ENCODE measurements at places on chromosomes 1 and 21.
A peak's percentile ranks its signal among the peaks of the same experiment; 100 is the strongest.

- DNase-seq, result no peak
Measured at GRCh38 chr1:3539707-3540425, 71.4 kb downstream of the MEGF6 start.

- no peak for DNase-seq
Measured at GRCh38 chr1:96674915-96675314, 46.7 kb upstream of the PTBP2 start.

GRCh38 chr1:31657972-31658510 is 13.4 kb upstream of the PEF1 start:
- no peak for DNase-seq

DNA sequence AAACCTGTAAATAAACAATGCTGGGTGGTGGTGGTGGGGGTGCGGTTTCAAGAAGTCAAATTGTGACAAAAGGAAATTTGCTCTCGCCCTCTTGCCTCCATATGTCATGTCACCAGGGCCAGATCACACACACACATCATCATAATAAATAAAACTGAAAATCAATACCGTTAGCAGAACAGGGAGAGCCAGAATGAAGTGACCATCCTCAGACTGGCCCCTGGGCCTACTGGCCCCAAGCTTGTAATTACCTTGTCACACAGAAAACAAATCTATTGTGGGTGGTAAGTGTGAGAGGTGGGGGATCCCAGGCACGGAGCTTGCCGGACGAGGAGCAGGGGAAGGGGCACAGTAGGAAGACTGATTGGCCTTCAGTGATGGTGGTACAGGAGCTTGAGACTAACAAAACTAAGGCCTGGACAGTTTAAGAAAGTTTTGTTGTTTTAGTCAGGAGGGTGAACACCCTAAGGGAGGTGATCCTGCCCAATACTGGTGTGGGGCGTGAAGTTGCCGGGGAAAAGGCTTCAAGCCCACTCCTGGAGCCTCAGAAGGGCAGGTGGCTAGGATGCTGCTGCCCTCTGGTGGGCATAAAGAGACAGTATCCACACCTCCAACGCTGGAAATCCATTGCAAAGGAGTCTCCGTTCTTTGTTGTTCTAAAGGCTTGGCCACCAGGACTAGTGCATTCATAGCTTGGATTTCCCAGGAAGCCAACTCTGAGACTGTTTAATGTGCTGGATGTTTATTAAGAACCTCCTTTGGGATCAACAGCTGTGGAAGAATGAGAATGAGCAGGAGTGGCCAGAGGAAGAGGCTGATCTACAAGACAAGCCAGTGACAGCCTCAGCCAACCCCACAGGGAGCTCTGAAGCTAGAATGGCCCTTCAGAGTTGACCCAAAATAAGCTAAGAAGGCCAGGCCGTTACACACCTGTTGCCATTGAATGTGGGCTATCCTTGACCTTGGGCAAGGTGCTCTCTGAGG is 8.1 kb upstream of the C1orf216 start:
- peak; percentile 31 for DNase-seq

DNA sequence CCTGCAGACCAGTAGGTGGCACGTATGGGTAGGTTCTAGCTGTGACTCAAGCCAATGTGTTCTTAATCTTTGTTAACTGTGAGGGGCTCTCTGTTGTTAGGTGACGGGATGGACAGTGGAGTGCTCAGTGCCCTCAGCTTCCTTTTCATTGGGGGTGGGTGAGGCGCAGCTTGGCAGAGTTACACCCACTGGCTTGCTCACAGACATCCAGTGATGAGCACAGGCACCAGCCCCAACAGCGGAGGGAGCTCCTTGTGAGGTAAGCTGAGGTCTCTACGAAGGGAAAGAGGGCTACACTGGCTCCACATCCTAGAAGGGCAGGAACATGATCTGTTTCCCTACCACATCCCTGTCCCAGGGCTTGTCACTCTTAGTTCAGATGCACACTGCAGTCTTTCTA is 871.3 kb downstream of the LRRIQ3 start:
- no peak for DNase-seq

GRCh38 chr21:34116569-34116968 is 43.2 kb downstream of the MRPS6 start:
- DNase-seq, result no peak

- peak; percentile 67 for DNase-seq
Measured at GRCh38 chr1:36099681-36100341, 11.1 kb downstream of the ADPRS start.

- DNase-seq, result no peak
Measured at GRCh38 chr1:110123224-110123623, 11.0 kb downstream of the UBL4B start.

DNA sequence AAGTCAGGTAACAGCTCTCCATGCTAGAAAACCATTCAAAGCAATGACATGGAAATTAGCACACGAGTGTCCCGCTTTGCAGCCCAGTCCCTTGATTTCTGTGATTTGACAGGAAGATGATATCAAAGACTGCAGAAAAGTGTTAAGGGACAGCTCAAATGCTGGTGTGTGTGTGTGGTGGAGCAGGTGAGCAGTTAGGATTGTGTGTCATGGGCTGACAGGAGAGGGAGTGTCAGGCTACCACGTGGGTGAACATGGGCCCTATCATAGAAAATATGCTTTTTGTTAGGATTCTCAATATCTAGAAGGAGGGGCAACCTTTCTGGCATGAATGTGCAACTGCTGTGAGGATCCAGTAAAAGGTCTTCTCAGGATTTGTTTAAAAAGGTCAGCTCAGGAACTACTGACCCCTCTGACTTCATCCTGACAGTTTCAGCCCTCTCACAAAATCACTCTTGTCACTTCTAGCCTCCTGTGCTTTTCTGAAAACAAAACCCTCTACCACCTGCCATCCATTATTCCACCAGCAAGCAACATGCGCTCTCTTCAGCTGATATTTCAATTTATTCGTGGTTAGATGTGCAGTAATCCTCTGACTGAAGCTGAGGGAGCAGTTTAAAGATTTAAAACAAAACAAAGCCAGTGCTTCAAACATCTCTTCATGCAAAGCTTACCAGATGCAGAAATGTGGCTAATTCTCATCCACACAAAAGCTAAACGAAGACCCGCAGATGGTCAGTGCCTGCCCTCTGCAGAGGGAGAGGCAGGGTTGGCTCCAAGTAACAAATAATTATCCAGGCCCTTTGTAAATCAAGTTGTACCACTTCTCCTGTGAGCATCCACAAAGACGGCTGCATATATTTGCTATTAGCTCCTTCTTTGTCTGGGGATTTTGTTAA is 397.9 kb downstream of the PTBP2 start:
- no peak for DNase-seq

GRCh38 chr1:207866471-207867135 is 44.3 kb downstream of the CD34 start:
- no peak for DNase-seq

DNA sequence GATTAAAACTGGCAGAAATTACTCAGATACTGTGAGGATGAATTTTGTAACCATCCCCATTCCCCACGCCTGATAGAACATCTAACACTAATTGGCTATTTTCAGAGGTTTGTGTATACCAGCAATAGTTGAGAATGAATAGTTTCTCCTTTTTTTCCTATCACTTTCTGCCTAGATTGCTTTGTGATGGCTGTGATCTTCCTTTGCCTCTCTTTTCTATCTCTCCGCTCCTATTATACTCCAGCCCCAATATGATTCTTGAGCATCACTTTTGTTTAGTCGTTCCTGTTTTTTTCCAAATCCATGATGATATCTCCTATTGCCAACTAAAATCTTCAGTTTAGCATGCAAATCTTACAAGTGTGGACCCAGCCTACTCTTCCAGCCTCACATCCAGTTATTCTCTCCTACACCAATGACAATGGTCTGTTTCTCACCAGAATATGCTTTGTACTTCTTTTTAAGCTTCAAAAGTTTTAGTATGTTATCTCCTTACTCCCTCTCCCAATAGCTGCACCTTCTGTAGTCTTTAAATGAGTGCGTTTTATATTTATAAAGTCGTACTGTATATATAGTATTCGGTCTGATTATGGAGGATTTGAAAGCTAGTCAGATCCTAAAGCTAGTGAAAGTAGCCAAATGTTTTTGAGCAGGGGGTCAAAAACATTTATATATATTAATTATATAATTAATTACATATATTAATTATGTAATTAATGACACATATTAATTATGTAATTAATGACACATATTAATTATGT is 25.2 kb downstream of the MAGI3 start:
- no peak for DNase-seq

- DNase-seq, result no peak
Measured at GRCh38 chr1:183734543-183735036, 70.3 kb upstream of the RGL1 start.

DNA sequence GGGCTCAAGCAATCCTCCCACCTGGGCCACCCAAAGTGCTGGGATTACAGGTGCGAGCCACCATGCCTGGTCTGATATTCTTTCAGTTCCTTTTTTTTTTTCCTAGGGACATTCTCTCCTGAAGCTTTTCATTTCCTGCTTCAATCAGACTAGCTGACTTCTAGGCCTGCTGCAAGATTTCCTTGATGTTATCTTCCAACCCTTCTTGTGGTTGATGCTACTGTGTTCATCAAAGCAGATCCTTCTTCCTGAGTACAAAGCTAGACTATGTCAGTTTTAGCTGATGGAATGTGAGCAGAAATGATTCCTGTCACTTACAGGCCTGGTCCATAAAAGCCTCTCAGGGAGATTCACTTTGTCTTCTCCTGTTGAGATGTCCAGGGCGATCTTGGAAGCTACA is 146.4 kb downstream of the CDC7 start:
- DNase-seq, result no peak

GRCh38 chr1:119981986-119982815 is 85.9 kb upstream of the ADAM30 start:
- DNase-seq, result no peak

GRCh38 chr1:167460836-167461235 is 57.5 kb downstream of the CD247 start:
- DNase-seq, result no peak

DNA sequence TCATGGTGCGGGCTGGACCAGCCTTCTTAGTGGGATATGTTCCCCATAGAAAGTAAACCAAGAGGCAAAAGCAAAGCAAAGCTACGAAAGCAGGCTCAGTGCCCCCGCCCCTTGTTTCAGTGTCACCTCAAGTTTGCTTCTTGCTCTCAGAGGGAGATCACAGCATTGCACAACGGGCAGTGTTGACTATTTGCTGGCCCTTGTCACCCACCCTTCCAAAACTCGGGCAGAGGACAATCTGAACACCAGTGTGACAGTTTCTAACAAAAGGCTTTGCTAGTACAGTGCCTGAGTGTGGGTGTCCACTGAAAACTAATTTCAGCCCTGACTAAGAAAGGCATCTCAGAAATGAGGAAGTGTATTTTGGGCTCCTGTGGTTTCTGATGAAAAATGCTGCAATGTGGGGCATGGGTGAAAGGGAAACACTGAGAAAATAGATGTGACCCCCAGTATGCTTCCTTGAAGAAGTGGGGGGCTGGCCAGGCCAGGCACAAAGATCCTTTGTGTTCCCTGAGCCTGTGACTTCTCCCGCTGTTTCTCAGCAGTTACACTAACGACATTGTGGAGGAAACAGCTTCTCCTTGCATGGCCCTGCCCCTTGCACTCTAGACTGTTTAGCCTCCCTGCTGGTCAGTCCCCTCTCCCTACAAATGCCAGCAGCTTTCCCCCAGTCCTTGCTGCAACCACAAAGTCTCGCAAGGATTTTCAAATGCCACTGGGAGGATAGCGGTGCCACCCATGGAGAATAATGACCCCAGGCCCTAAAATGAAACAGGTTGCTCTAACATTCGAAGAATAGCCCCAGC is 33.3 kb upstream of the KCNE1 start:
- peak; percentile 15 for DNase-seq

DNA sequence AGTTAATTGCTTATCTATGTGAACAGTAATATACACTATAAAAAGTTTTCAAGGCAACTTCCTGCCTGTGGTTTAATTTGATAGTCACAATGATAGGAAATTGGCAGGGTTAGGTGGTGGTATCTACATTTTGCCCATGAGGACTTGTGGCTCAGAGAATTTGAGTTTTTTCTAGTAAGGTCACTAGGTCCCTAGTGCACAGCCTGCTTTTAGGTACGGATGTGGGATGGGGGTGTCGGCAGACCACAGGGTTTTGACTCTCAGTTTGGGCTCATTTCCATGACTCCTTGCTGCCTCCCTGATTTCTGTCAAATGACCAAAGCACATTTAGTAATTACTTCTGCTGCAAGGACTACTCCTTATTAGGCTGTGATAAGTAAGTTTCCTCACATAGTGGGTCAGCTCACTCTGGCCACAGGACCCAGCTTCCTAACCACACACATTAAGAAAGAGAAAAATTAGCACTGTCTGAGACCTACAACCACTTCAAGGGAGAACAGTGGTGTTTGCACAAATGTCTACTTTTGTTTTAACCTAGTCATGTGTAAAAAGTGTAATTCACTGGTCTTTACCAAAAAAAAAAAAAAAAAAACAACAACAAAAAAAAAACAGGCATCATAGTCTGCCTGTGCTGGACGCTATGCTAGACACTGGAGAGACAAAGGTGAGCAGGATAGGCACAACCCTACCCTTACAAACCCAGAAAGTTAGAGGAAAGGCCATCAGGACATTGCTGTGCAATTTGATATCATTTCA is 43.7 kb downstream of the MRPL39 start:
- DNase-seq, result no peak

DNA sequence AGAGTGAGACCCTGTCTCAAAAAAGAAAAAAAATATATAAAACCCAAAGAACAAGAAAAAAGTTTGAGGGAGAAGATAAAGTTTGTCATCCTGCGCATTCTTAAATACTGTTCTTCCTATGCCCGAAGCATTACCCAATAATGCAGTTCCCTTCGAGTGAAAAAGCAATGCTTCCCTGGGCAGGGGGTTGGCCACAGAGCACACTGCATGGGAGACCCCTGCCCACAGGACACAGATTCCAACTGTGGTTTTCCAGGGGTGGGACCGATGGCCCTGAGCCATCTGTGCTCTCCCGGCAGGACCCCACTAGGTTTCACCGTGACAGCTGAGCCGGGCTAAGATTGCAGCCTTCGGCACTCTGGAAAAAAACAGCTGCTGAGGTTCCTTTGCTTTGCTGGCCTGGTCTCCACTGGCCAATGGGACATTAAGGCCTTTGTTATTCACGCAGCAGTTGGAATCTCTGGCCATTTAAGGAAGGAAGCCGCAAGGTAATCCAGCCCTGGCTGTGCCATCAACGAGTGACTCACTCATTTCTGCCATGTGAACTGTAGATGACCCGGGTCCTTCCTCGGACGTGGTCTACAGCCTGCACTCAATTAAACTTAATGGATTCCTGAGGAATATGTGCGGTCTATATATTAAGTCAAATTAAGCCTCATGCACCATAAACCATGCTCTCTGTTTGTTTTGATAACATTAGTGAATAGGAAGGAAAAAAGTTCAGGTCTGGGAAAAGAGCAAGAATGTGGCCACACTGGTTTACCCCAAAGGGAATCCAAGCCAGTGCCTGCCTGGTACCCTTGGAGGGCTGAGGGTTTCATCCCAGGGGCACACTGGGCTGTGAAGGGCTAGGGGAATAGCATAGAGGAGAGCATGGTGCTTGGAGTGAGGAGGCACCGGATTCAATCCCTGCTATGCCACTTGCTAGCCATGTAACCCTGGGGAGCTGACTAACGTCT is 163.2 kb downstream of the ZBTB18 start:
- DNase-seq, result no peak

- no peak for DNase-seq
Measured at GRCh38 chr1:173438675-173439074, 38.5 kb upstream of the PRDX6 start.

All from naive B cell (primary cell).